Kidney (tissue), 22 donors: ENCODE measurements at places on chromosomes 6 and 20. TPM values are rescaled to one million over a fixed set of nuclear protein-coding genes. Genes with fewer than 3 reads are reported as not detected.

MYH7B gene
- total RNA-seq, result 0.76 TPM

KCNB1 gene
- 1.2 TPM for total RNA-seq

HLA-DMB gene
- 78.0 TPM for total RNA-seq

FABP7 gene
- total RNA-seq, result not detected

PLN gene
- total RNA-seq, result 47.2 TPM

CCN6 gene
- total RNA-seq, result 6.7 TPM

FAM217A gene
- total RNA-seq, result not detected

TRIM10 gene
- 0.79 TPM for total RNA-seq

ZBP1 gene
- 3.7 TPM for total RNA-seq

MRAP2 gene
- 5.0 TPM for total RNA-seq
